ENCODE measurements at places on chromosomes 13 and 19. TPM values are rescaled to one million over a fixed set of nuclear protein-coding genes. Genes with fewer than 3 reads are reported as not detected.

DNA sequence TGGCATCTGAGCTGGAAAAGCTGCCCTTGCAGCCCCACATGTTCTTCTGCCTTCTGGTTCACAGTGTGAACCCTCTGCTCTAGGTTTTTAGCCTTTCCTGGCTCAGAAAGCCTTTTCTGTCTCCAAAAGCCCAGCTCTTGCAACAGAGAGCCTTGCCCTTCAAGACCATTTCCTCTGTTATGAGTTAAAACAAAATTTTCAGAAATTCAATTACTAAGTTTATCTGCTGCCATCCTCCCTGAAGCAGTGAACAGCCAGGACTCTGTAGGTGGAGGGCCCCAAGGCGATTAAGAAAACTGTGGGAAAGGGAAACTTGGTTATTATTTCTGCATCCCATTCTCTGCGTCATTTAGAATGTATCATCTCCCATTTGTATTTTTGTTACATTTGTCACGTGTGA is 18.8 kb downstream of the FAM124A start:
- DNase-seq, result no peak

ZNF229 gene
- 0.15 TPM for total RNA-seq

DNA sequence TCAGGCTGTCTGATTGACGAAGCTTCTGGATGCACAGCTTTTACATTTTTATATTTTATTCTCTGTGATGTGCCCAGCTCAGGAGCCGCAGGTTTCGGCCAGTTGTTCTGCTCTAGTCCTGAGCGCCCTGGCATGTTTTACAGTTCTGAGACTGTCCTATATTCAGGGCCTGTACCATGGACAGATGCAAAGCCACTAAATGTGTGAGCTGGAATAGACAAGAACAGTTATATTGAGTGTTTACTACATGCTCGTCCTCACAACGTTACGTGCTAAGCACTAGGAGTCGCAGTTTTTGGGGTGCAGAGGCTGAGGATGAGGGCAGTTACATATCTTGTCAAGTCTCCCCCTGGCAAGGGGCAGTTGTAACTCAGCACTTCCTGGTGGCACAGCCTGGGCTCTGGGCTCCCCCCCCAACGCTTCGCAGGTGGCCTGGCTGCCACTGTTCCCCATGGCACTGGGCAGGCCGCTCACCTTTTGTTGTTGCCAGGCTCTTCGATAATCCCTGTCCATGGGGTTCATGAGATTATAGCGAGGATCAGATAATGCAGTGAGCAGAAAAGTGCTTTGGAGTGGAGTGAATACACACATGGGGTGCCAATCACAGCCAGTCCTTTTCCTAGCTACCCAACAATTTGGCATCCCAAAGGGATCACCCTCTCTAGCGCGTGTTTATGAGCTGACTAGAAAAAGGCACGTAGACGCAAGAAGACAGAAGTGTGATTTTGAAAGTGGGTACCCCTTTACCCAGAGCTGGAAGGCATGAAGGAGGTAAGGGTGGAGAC is 23.5 kb downstream of the ARL11 start:
- DNase-seq, result no peak

DNA sequence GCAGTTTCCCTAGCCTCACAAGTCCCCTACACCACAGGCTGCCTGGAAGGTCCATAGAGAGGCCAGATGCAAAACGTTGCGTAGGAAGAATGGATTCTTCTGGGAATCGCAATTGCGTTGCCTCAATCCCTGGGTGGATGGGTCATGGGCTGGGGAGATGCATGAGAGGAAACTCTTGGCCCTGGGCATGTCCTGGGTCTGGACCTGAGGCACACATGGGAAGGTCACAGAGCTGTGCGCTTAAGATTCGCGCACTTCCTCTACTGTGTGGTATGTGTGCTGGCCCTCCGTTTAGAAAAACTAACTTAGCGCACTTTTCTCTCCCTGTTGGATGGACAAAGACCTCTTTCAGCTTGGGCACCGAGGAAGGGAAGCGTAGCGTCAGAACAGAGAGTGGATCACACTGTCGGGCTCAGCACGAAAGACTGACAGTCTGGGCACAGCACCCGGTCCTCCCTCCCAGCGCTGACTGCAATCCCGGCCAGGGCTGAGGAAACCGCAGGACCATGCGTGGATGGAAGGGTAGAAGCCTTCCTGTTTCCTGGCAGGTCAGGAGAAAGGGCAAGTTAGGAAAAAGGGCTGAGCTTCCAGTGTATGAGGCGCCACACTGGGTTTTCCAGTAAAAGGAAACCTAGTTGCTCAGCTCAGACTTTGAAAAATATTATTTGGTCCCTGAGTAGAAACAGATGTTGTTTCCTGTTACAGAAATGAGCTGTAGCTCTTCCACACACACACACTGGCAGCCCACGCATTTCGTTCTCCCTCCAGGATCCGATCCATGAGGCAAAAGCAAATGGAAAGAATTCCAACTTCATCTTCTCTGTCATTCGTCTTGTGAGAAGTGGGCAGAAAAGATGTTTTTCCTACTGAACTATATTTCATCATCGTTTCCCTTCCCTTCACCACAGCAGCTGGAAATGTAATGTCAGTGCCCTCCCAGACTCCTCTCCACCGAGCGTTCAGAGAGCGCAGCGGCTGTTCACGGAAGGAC is 86.0 kb downstream of the ING1 start:
- no peak for DNase-seq

TMPRSS9 gene
- total RNA-seq, result not detected

GRCh38 chr13:73880365-73880764 is 253.8 kb downstream of the KLF12 start:
- no peak for DNase-seq

GRCh38 chr13:41413872-41414271 is 43.5 kb upstream of the RGCC start:
- no peak for DNase-seq

GRCh38 chr13:114053026-114053425 is 79.2 kb upstream of the C13orf46 start:
- DNase-seq, result no peak

CD70 gene
- 285 TPM for total RNA-seq

GRCh38 chr19:27776524-27776923 is 1436.4 kb downstream of the UQCRFS1 start:
- no peak for DNase-seq

- peak; percentile 93 for DNase-seq
Measured at GRCh38 chr13:59734393-59734792, 429.3 kb downstream of the DIAPH3 start.

- DNase-seq, result no peak
Measured at GRCh38 chr13:114032126-114032799, 58.4 kb upstream of the C13orf46 start.

DNA sequence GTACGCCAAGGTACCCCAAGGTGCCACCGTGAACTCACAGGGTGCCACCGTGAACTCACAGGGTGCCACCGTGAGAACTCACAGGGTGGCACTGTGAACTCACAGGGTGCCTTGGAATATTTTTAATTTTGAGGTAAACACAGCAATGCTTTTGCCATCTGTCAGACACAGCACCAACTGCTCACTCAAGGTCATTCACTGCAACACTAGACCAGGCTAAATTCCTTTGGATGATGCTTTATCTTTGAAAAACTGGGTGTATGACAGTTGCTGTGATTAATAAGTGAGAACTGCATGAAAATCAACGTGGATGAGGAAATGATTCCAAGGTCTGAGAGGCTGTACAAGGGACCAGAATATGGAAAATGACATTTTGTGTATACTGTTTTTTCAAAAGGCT is 18.9 kb downstream of the SAFB2 start:
- no peak for DNase-seq

DNA sequence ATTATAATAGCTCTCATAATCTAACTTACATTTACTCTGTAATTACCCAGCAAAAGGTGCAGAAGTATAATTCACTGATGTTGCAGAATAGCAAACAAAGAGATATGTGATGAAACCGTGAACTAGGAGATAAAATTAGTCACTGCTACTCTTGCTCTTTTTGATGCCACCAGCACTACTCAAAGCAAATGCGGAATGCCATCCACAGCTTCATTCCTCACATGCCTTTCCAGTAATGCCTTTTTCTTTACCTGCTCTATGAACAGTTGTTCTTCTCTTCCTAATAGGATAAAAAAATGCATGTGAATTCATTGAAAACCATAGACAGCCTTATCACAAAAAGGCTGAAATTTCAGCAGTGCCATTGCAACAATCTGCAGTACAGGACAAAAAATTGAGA is 1129.5 kb downstream of the DIAPH3 start:
- DNase-seq, result no peak

GRCh38 chr19:51196181-51196580 is 28.7 kb upstream of the CD33 start:
- DNase-seq, result no peak

MAMSTR gene
- 0.32 TPM for total RNA-seq

GRCh38 chr19:7934766-7935165 is 8.7 kb downstream of the TIMM44 start:
- DNase-seq, result no peak

DNA sequence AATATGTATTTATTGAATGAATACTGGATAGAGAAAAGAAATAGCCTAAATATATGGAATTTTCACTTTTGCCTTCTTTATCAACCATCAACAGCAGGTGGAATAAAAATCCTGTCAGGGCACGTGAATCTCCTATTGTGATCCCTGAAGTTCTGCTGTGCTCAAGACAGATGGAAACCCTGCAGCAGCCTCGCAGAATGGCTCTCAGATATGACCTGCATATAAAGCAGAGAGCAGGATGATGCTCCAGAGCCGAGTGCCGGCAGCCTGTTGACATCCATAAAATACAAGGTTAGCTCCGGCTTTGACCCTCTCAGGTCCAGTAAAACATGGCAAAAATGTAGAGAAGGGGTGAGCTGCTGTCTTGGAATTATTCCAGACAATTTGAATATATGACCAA is 659.3 kb downstream of the DIAPH3 start:
- no peak for DNase-seq

ALKBH6 gene
- total RNA-seq, result 31.4 TPM

- DNase-seq, result no peak
Measured at GRCh38 chr13:100517728-100518127, 70.9 kb downstream of the GGACT start.

DNA sequence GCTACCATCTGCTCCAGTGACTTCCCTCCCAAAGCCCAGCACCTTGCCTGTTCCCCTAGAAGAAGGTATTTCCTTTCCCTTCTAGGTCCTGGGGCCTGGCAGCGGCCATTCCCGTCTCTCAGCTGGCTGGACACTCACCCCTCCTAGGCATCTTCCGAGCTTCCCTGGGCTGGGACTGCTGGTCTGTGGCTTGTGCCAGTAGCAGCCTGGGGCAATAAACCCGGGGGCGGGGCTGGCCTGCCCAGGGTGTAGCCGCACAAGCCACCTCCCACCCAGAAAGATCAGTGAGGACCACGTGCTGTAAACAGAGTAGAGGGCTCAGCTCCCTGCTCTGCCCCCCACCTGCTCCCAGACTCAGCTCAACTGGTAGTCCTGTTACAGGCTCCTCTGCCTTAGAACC is 15.0 kb downstream of the LIPE start:
- DNase-seq, result no peak

LRRC25 gene
- total RNA-seq, result 2.7 TPM

DNA sequence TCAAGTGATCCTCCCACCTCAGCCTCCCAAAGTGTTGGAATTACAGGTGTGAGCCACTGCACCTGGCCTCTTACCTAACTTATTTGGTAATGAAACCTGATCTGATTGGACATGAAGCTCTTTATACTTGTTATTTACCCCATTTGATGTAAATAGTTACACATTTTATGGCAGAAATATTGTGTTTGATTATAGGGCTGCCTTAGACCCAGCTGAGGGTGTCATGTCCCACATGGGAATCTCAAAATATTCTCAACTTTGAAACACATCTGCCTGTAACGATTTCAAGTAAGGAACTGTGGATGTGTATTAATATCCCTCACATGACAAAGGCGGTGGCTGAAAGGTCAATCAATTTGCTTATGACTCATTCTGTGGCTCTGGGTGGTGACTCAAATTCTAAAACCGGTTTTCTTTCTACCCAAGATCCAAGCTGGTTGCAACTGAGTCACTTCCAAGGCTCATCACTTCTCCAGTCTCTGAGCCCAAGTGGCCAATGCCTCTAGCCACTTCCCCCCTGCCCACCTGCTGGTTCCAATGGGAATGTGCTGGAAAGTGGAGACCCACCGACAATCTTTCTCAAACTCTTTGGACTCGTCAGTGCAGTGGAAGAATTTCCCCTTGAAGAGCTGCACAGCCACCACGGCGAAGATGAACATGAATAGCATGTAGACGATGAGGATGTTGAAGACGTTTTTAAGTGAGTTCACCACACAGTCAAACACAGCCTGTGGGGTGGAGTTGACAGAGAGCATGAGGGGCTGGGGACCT is 110.9 kb downstream of the IER2 start:
- DNase-seq, result peak; percentile 79

DNA sequence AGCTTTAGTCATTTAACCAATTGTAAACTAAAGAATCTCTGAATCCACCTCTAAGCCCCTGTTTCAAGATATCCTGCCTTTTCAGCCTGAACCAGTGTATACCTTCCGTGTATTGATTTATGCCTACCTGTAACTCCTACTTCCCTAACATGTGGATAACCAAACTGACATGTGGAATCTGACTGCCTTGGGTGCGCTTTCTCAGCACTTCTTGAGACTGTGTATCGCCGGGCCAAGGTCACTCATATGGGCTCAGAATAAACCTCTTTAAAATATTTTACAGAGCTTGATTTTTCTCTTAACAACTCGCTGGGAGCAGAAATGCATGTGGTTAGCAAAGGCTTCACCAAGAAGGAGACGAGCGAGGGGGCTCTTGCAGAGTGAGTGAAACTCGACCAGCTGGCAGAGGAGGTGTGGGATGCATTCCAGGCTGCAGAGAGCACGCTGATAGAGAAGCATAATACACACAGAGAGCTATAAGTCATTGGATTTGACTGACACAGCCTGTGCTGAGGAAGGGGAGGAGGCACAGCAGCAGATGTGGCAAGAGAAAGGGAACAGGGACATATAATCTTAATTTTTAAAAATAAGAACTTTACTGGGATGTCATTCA is 268.2 kb upstream of the MAB21L1 start:
- DNase-seq, result no peak

UNC13A gene
- 0.08 TPM for total RNA-seq

DNA sequence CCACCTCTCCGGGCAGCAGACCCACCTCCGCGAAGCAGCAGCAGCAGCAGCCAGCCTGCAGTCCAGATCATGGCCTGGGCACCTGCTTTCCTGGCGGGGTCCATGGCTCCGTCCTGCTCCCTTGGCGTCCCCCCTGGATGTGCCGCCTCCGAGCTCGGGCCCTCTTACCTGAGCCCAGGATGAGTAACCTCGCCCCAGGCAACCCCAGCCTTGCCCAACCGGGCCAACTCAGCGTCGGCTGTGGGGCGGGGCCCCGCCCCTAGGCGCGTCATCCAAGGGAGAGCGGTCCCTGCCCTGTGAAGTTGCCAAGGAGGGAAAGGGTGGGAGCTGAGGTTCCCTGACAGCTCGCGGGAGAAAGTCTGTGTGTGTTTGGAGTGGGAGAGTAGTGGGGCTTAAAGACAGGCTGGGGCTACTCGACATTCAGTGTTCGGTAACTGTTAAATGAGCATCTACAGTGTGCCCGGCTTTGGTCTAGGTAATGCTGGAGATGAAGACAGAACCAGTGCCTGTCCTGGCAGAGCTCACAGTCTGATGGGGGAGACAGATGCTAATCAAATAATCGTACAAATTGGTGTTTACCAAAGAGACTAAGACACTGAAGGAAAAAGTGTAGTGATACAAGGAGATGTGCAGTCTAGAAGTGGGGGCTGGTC is at the start of gene LYPD3:
Gene LYPD3 (minus strand): TSS at position 141 of the 653 bp plus-strand sequence. CDS start 37 bp downstream, at position 104.
- DNase-seq, result no peak

Data from GM12878 (cell line).